ENCODE measurements at places on chromosomes 5 and 9.

- DNase-seq: no peak
These were observed 1123.6 kb downstream of the PTPRD start for GRCh38 chr9:9489183-9489582.

DNA sequence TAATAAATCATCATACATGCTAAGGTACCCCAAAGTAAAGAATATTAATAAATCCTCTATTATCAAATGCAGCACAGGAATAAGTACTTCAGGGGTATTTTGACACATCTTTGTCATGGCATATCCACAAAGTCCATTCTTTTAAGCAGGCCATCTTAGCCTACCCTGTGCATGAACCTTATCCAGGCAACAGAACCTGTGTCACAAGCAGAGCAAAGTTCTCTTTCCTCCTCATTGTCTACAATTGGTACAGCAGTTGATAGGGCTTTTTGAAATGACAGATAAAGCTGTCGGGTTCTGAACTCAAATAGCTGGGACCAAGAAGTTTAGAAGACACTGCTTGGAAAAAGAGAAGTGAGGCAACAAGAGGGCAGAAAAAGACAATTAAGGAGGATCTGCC is 30.8 kb upstream of the PURA start:
- DNase-seq: no peak

- DNase-seq: no peak
These were observed 667.9 kb upstream of the ITGA1 start for GRCh38 chr5:52119768-52120167.

DNA sequence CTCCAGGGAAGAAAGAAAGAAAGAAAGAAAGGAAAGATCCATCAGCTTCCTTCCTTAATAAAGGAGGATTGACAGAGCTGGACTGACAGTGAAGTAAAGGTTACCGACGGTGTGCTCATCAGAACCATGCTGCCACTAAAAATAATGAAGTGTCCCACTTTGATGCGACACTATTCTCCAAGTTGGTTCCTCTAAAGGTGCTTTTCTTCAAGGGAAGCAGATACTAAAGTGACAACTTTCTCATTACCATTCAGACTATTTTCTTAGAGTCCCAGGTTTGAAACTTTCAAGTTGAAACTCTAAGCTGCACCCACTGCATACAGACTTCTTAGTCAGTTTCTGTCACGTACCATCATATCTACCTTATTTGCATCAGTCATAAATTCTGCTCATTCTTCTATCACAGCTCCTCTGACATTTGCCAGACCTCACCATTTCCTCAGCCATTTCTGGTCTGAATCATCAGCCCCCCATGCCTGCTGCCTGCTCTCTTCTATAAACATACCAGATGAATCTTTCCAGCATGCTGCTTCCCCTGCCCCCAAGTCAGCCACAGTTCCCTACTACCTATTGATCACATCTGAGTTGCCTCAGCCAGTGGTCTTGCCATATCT is 177.6 kb downstream of the DEPDC1B start:
- no peak for DNase-seq

DNA sequence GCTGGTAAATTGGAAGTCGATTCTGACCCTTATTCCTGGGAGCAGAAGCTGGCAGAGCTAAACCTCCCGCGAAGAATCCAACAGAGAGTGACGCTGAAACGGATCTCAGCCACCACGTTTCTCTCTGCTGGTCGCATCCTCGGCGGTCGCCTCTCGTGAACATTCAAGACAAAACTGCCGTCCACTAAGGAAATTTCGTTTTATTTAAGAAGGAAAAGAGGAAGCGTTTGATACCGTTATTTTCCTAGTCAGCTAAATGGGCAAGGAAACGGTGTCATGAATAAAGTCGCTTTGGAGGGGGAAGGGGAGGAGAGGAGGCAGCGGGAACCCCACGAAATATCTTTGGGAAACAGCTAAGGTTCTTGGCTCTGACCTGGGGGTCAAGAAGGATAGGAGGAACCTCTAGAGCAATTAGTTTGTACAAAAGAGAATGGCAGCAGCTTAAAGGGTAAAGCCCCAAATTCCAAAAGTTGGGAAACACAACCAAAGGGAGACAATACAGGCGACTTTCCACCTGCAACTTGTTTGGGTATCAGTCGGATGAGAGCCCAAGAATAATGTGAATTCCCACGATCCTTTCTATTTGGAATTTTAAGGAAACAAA is 1.9 kb downstream of the FOXB2 start:
- no peak for DNase-seq

DNA sequence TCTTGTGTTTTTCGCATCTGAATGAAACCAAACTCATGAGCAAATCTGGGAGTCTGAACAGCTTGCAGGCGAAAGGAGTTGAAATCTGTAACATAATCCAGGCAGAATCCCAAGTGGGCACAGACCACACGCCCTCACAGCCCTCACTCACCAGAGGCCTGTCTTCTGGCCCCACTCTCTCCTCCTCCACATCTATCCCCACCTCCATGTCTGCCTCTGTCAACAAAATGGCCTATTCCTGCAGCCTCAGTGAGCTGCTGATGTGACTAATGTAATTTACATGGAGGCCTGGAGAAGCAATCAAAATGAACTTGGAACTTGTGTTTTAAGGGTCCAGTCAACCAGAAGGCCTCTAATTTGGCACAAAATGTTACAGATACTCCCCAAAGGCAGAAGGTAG is 136.6 kb downstream of the GNA14 start:
- no peak for DNase-seq

DNA sequence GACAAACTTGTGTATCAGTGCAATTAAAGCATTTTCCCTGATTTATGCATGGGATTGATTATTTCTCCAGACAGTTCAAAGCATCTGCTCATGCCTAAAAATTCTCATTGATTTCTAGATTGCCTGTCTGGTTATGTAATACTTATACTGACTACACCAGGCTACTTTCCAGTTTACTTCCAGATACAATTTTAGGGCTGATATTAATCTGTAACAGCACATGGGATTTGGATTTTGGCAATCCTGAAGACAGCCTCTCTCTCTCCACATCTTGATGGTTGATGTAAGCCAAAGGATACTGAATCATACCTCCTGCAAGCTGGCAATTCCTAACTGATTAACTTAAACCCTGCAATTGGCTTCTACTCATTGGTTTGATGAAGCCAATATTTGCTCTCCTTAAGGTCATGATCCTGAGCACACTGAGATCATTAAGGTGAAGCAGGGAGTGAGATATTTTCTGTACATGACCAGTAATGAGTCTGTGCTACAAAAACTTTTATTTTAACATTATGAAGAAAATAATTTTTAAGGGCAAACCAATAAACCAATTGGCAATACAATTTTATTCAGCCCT is 25.7 kb upstream of the FBXL7 start:
- DNase-seq: no peak

GRCh38 chr9:85432599-85432998 is 309.2 kb downstream of the AGTPBP1 start:
- DNase-seq: no peak

DNA sequence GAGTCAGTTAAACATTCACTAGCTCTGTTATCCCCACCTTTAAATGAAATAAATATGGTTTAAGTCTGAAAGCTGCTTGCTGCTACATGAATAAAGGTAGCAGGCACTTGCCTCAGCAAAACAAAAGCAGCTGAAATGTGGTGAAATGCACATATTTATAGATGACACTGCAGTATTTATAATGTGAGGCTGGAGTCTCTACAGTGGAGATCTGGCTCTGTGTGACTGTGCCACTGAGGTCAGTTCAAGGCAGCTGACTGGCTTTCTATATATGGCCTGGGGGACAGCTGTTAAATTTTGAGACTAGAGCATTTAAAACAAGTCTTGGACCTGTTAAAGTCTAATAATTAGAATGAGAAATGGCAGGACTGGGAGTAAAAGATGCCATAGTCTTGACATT is 859.6 kb upstream of the SEMA6A start:
- DNase-seq: no peak

GRCh38 chr5:69224520-69224919 is 10.2 kb upstream of the CDK7 start:
- DNase-seq: no peak

GRCh38 chr9:73151653-73152542 is at the start of gene ANXA1:
Gene ANXA1, plus strand, starts transcription at chr9:73151865. Its CDS starts 6,671 bp downstream, at chr9:73158536.
- DNase-seq: no peak

DNA sequence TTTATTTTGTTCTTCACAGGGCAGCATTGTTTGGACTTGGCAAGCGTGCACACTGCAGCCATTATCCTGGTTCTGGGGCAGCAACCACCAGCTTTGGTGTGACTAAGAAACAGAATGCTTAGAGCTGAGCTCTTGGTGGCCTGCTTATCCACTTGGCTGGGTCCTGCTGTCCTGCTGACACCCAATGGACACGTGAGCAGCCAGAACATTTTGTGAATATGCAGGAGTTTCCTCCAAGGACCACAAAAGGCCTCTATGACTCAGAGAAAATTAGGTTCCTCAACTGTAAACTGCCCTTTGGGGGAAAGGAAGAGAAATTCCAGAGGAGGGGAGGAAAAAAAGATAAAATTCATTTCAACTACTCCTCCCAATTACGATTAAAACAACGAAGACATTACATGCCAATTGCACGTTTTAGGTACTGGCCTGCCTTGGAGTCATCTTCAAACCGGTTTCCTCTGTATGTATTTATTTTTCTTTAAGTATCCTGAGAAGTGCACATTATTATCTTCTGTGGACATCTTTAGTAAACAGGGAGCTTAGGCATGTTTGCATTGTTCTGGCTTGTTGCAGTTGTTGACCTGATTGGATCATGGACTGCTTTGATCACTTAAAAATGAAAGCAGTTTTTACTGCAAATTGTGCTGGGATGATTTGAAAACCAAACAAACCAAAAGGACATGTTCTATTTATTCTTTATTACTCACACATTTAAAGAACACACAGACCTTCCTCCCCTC is 82.3 kb upstream of the TLE4 start:
- DNase-seq: no peak

- DNase-seq: no peak
These were observed 9.2 kb downstream of the PTPN3 start for GRCh38 chr9:109488791-109489492.

GRCh38 chr5:160185626-160186360 is 43.5 kb upstream of the FABP6 start:
- DNase-seq: no peak

GRCh38 chr5:15904899-15905830 is 274.4 kb downstream of the MARCHF11 start:
- DNase-seq: no peak

Measured in coronary artery (tissue), 2 donors.